ENCODE measurements at places on chromosomes 2 and 18. TPM values are rescaled to one million over a fixed set of nuclear protein-coding genes. Genes with fewer than 3 reads are reported as not detected.

The PARD3B gene
- total RNA-seq: 20.1 TPM

The MYL1 gene
- total RNA-seq: 0.49 TPM

The TMEM247 gene
- total RNA-seq: not detected

GRCh38 chr2:140085674-140086073 lies 1305.5 kb upstream of the NXPH2 start:
- H3K4me1 ChIP-seq: no peaks in the 10 kb centered on the region
- no peak for DNase-seq
- no peak overlapping the region for H3K4me3 ChIP-seq

DNA sequence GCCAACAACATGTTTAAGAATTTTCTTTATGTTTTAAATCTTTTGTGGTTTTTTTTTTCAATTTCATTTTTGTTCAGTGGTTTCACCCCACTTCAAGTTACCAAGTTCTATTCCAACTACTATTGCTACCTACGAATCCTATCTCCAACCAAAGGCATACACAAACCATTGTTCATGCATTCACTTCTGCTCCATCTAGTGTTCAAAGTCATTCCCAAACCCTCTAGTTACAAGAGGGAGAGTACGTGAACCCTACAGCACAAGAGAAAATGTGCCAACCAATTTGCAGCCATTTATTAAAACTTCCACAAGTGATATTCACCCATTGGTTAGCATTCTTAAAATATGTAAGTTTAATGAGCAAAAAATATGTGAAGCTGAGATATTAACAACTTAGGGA lies 295.1 kb upstream of the KYNU start:
- DNase-seq: no peak
- no peaks in the 10 kb centered on the region for H3K27me3 ChIP-seq

DNA sequence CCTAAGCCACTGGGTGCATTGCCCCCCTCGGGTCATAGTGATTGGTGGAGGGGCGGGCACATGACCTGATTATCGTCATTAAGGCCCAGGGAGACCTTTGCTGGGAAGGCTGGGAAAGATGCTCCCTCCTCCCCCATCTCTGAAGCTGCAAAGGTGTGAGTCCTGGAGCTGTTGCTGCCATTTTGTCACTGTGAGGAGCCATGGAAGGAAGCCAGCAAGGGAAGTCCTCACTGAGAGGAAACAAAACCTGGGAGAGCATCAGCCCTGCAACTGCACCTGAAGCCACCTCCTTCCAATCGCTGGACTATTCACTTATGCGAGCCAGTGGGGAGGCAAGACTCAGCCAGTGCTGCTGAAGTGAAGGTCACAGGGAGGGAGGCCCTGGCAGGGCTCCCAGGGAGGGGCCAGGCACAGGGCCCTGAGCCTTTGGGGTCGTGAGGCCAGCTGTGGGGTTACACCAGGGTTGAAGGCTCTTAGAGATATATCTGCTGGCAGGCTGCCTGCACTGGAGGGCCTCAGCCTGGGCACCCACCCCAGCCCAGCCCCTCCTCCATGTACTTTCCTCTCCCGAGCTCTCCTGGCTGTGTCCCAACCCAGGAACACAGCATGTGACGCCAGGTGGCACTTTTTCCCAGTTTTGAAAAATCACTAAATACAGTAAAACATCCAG lies 10.7 kb upstream of the FAHD2A start:
- H3K36me3 ChIP-seq: no peaks in the 10 kb centered on the region
- no peaks in the 10 kb centered on the region for H3K4me1 ChIP-seq

DNA sequence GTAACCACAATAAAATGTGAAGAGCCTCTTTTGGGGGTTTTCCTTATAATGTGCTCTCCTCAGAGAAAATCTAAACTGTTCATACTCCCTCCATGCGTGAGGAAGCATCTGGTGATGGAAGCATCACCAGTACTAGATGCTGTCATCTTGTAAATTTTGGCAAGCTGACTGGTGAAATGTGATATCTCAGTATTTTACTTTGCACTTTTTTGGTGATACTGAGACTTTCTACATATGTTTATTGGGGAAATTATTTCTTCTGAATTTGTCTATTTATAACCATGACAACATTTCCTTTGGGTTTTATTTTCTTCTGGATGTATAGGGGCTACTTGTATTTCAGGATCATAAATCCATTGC lies 95.9 kb upstream of the DLGAP1 start:
- no peak overlapping the region for H3K27ac ChIP-seq
- no peak for DNase-seq
- H3K4me3 ChIP-seq: no peak overlapping the region
- no peaks in the 10 kb centered on the region for H3K36me3 ChIP-seq
- no peaks in the 10 kb centered on the region for H3K27me3 ChIP-seq

- H3K36me3 ChIP-seq: no peaks in the 10 kb centered on the region
- DNase-seq: no peak
- H3K27ac ChIP-seq: no peak overlapping the region
- H3K4me3 ChIP-seq: no peak overlapping the region
- no peaks in the 10 kb centered on the region for H3K27me3 ChIP-seq
- no peaks in the 10 kb centered on the region for H3K4me1 ChIP-seq
Observed at GRCh38 chr2:212912445-212913103, 238.8 kb downstream of the IKZF2 start.

DNA sequence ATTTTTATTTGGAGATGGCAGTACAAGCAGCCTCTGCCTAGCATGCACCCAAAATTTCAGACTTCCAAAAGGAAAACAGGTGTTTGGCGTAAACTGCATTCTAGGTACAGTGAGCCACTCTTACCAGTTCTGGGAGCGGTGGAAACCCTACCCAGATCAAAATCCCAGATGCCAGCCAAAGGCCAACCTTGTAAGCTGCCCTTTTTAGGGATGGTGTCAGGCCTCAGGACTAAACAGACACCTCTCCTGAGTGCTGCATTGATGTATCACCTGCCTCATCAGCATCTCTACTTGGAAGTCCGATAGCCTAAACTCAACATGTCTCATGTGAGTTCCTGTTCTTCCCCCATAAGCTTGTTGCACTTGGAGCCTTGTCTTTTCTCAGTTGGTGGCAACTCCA lies 104.0 kb downstream of the MAP4K4 start:
- no peak for DNase-seq
- H3K27me3 ChIP-seq: no peaks in the 10 kb centered on the region
- H3K4me3 ChIP-seq: no peak overlapping the region
- H3K27ac ChIP-seq: no peak overlapping the region

- no peak for DNase-seq
- H3K4me1 ChIP-seq: no peaks in the 10 kb centered on the region
- no peak overlapping the region for H3K27ac ChIP-seq
Observed at GRCh38 chr2:95350774-95351597, 51.5 kb upstream of the FAHD2A start.

GRCh38 chr2:112621790-112622527 lies 23.8 kb upstream of the SLC20A1 start:
- H3K36me3 ChIP-seq: no peaks in the 10 kb centered on the region
- no peak overlapping the region for H3K4me3 ChIP-seq
- H3K27ac ChIP-seq: no peak overlapping the region
- H3K4me1 ChIP-seq: peaks cover 5% of the 10 kb centered on the region
- no peaks in the 10 kb centered on the region for H3K27me3 ChIP-seq

All from adrenal gland (tissue), 19 donors.